Ovary (tissue), 10 donors: ENCODE measurements at places on chromosomes 1 and 21. TPM values are rescaled to one million over a fixed set of nuclear protein-coding genes. Genes with fewer than 3 reads are reported as not detected.

GRCh38 chr1:7013833-7014639 lies 228.8 kb downstream of the CAMTA1 start:
- no peak overlapping the region for H3K27ac ChIP-seq
- H3K4me3 ChIP-seq, result no peak overlapping the region
- no peaks in the 10 kb centered on the region for H3K36me3 ChIP-seq

GRCh38 chr1:60916906-60917305 lies 165.5 kb upstream of the NFIA start:
- no peak overlapping the region for H3K4me3 ChIP-seq
- no peaks in the 10 kb centered on the region for H3K36me3 ChIP-seq
- DNase-seq, result no peak
- peaks cover 3% of the 10 kb centered on the region for H3K4me1 ChIP-seq
- H3K27ac ChIP-seq, result no peak overlapping the region
- H3K27me3 ChIP-seq, result no peaks in the 10 kb centered on the region

The GUCA2B gene
- not detected for total RNA-seq

- no peak overlapping the region for H3K4me3 ChIP-seq
- DNase-seq, result no peak
- no peak overlapping the region for H3K27ac ChIP-seq
- H3K4me1 ChIP-seq, result no peaks in the 10 kb centered on the region
Measured at GRCh38 chr1:91490501-91490900, 10.2 kb upstream of the CDC7 start.

DNA sequence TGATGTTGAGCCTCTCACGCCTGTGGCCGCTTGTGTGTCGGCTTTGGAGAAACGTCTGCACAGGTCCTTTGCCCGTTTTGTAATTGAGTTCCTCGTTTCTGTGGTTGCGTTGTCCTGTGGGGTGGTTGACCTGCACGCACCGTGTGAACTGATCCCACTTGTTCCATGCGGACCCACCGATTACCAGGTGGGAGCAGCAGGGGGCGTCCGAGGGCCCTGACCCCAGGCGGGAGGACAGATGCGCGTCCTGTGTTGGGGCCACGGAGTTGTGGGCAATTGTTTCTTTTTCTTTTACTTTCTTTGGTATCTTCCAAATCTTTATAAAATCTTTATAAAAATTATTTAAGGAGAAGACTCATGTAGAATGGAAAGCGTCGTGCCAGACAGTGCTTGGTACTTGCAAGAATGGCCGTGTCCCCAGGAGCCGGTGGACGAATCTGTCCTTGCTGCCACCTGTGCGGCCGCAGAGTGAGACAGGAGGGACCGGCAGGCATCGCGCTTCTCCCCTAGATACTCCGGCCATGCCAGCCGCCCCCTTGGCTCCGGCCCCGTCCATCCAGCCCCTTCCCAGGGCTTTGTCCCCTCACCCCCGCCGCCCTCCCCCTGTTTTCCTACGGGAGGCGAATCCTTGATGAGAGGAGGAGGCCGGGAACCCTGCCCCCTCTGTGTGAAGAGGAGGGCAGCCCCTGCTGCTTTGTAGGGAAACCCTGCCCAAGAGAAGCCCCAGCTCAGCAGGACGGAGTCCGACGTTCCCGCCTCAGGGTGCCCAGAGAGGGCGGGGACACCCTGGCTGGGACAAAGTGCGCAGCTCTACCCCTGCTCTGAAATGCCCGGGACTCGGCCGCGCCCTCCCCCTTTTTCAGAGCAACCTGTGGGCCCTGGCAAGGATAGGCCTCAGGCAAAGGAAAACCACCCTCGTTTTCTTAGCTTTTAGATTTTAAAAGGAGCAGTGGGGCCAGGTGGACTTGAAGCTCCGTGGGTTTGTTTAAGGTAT lies 41.7 kb downstream of the PRKCZ start:
- no peak overlapping the region for H3K4me3 ChIP-seq
- H3K27ac ChIP-seq, result no peak overlapping the region
- no peaks in the 10 kb centered on the region for H3K36me3 ChIP-seq
- no peaks in the 10 kb centered on the region for H3K27me3 ChIP-seq
- H3K4me1 ChIP-seq, result no peaks in the 10 kb centered on the region

GRCh38 chr21:42560517-42561179 lies 47.0 kb downstream of the SLC37A1 start:
- no peaks in the 10 kb centered on the region for H3K4me1 ChIP-seq
- no peak overlapping the region for H3K4me3 ChIP-seq
- no peaks in the 10 kb centered on the region for H3K27me3 ChIP-seq
- DNase-seq, result no peak
- H3K36me3 ChIP-seq, result peaks cover 2% of the 10 kb centered on the region

GRCh38 chr1:182670032-182670749 lies 14.2 kb downstream of the RGS8 start:
- DNase-seq, result no peak
- H3K4me3 ChIP-seq, result no peak overlapping the region
- peaks cover 2% of the 10 kb centered on the region for H3K4me1 ChIP-seq
- no peak overlapping the region for H3K27ac ChIP-seq

- no peak overlapping the region for H3K4me3 ChIP-seq
- H3K4me1 ChIP-seq, result no peaks in the 10 kb centered on the region
- no peak overlapping the region for H3K27ac ChIP-seq
- no peaks in the 10 kb centered on the region for H3K36me3 ChIP-seq
- H3K27me3 ChIP-seq, result no peaks in the 10 kb centered on the region
Measured at GRCh38 chr1:205064741-205065316, 19.4 kb downstream of the TMEM81 start.

- no peaks in the 10 kb centered on the region for H3K27me3 ChIP-seq
- DNase-seq, result peak; percentile 10
- no peak overlapping the region for H3K27ac ChIP-seq
- H3K36me3 ChIP-seq, result no peaks in the 10 kb centered on the region
- no peaks in the 10 kb centered on the region for H3K4me1 ChIP-seq
Measured at GRCh38 chr1:57423135-57423655, 665 bp downstream of the DAB1 start.

DNA sequence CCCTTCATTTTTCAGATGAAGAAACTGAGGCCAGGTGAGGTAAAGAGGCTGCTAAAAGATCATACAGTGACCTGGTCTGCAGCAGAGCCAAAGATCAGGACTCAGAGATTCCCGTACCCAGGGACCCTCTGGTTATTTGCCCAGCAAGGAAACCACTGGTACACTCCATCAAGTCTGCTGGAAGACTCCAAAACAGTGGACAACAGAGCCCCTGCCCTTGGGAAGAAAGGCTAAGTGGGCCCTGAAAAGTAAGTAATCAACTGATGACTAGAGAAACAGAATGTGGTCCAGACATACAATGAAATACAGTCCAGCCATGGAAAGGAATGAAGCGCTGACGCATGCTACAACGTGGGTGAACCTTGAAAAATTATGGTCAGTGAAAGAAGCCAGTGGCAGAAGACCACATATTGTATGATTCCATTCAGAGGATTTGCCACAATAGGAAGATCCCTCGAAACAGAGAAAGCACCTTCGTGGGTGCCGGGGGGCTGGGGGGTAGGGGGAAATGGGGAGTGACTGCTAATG lies 106.4 kb downstream of the ETS2 start:
- no peak overlapping the region for H3K27ac ChIP-seq
- peaks cover 19% of the 10 kb centered on the region for H3K4me1 ChIP-seq
- no peak overlapping the region for H3K4me3 ChIP-seq

GRCh38 chr1:55131801-55132200 lies 83.4 kb downstream of the USP24 start:
- no peaks in the 10 kb centered on the region for H3K4me1 ChIP-seq
- H3K27ac ChIP-seq, result no peak overlapping the region
- H3K36me3 ChIP-seq, result no peaks in the 10 kb centered on the region
- no peak for DNase-seq
- H3K4me3 ChIP-seq, result no peak overlapping the region
- no peaks in the 10 kb centered on the region for H3K27me3 ChIP-seq

The PLA2G2C gene
- not detected for total RNA-seq

DNA sequence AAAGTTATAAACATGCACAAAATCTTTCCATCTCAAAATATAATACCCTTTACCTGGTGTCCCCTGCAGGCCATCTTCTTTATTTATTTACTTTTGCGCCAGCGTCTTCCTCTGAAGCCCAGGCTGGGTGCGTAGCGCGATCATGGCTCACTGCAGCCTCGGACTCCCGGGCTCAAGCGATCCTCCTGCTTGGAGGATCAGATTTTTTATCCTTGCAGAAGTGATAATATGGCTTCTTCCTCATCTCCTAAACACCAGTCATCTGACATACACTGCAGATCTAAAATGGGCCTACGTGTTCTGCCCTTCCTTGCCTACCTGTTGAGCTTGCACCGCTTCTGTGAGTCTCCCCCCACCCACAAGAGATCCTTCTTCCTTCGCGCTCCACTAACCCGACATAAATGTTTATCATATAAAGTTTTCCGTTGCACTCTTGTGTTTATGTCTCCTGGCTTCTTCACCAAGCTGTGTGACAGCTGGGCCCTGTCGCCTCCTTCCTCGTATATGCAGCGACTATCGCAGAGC lies 506 bp upstream of the SRP9 start:
- peak overlapping the region; percentile 11 for H3K27ac ChIP-seq
- peaks cover 6% of the 10 kb centered on the region for H3K4me1 ChIP-seq
- DNase-seq, result peak; percentile 39
- H3K4me3 ChIP-seq, result peak overlapping the region; percentile 70

DNA sequence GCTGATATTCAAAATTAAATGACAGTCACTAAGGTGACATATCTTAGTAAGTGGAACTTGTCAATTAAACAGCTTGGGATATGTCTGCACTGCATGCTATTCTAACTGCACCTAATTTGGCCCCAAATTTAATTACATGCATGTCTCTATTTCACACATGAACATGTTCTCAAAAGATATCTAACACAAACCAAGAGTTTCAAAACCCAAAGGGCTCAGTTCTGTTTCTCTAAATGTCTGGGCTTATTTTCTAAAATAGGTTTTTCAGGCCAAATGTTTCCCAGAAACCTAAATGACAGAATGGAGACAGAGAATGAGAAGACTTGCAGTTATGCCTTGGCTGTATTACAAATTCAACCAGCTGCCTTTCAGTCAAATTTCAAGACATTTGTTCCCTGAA lies 11.3 kb downstream of the RAB29 start:
- H3K27ac ChIP-seq, result no peak overlapping the region
- no peaks in the 10 kb centered on the region for H3K27me3 ChIP-seq
- no peak overlapping the region for H3K4me3 ChIP-seq

- no peaks in the 10 kb centered on the region for H3K27me3 ChIP-seq
- no peaks in the 10 kb centered on the region for H3K36me3 ChIP-seq
- no peaks in the 10 kb centered on the region for H3K4me1 ChIP-seq
- H3K4me3 ChIP-seq, result no peak overlapping the region
- no peak overlapping the region for H3K27ac ChIP-seq
Measured at GRCh38 chr1:44572572-44572879, 101.8 kb downstream of the TMEM53 start.

DNA sequence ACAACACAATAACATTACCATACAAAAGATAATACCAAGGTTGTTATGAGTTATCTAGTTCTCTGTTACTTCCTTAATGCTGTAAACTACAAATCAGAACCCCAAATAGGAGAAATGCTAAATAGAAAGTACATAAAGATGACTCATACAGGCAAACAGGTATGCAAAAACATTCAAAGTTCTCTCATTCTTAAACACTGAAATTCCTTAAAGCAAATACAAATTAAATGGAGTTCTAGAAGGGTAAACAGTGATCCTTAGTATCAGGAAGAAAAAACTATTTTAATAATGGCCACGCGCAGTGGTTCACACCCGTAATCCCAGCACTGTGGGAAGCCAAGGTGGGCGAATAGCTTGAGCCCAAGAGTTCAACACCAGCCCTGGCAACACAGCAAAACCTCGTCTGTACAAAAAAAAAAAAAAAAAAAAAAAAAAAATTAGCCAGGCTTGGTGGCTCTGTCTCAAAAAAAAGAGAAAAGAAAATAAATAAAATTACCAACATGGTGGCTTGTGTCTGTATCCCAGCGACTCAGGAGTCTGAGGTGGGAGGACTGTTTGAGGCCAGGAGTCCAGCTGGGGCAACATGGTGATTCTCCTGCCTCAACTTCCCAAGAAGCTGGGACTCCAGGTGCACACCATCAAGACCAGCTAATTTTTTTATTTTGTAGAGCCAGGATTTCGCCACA lies 17.5 kb downstream of the FBXO42 start:
- no peak for DNase-seq
- no peak overlapping the region for H3K27ac ChIP-seq
- peaks cover 3% of the 10 kb centered on the region for H3K4me1 ChIP-seq
- H3K27me3 ChIP-seq, result no peaks in the 10 kb centered on the region
- H3K36me3 ChIP-seq, result no peaks in the 10 kb centered on the region

The KIAA1614 gene
- 15.1 TPM for total RNA-seq

DNA sequence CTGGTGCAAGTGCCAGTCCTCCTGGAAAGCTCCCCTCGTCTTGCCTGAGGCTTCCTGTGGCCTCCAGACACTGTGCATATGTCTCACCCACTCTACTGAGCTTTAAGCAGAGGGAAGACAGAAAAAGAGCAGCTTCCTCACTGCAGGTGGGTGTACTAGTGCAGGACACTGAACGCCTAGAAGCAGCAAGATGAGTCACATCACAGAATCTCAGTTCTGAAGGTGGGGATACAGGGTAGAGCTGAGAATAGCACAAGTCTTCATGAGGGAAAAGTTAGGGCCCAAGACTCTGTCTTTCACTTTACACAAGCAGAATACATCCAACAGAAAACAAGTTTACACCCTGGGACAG lies 37.4 kb downstream of the PCAT6 start:
- DNase-seq, result no peak
- no peaks in the 10 kb centered on the region for H3K36me3 ChIP-seq
- H3K27ac ChIP-seq, result no peak overlapping the region
- H3K27me3 ChIP-seq, result no peaks in the 10 kb centered on the region
- H3K4me1 ChIP-seq, result no peaks in the 10 kb centered on the region
- no peak overlapping the region for H3K4me3 ChIP-seq

DNA sequence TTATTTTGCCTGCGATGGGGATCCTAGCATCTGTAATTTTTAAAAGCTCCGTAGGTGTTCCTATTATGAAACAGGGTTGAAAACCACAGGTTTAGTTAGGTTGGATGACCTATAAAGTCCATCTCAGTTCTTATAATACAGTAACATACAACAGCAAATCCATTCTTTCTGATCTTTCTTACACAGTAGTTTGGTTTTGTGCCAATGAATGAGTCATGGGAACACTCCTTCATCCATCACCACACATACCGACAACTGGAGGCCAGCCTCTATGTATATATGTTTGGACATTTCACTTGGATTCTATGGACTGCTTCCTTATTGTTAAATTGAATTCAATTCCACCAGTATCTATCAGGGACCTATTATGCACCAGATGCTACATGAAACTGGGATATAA lies 118.4 kb upstream of the L1TD1 start:
- H3K27ac ChIP-seq, result no peak overlapping the region
- no peak overlapping the region for H3K4me3 ChIP-seq
- DNase-seq, result no peak
- H3K4me1 ChIP-seq, result no peaks in the 10 kb centered on the region

GRCh38 chr1:24470592-24470991 lies 32.0 kb upstream of the RCAN3 start:
- H3K27ac ChIP-seq, result no peak overlapping the region
- no peaks in the 10 kb centered on the region for H3K27me3 ChIP-seq
- H3K4me1 ChIP-seq, result no peaks in the 10 kb centered on the region
- H3K36me3 ChIP-seq, result no peaks in the 10 kb centered on the region
- no peak for DNase-seq
- H3K4me3 ChIP-seq, result no peak overlapping the region

- H3K4me1 ChIP-seq, result no peaks in the 10 kb centered on the region
- H3K36me3 ChIP-seq, result no peaks in the 10 kb centered on the region
- H3K27me3 ChIP-seq, result no peaks in the 10 kb centered on the region
- no peak overlapping the region for H3K27ac ChIP-seq
Measured at GRCh38 chr1:152533327-152533938, 19.2 kb downstream of the CRCT1 start.
